ENCODE measurements at places on chromosomes 16 and 17.

DNA sequence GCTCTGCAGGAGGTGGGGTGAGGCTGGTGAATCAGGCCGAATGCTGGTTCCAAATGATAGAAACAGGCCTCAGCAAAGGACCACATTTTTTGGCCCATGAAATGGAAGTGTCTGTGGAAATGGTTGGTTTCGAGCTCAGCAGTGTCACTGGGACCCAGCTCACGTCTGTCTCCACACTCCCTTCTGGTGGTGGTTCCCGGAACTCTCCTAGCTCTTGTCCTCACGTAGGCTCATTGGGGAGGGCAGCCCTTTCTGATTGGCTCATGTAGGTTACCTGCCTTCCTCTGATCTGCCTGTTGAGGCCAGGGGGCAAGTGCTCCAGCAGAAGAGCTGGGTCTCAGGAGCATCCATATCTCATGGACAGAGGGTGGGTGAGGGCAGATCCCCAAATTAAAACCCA lies 4.0 kb downstream of the ALG1 start:
- DNase-seq, result no peak

DNA sequence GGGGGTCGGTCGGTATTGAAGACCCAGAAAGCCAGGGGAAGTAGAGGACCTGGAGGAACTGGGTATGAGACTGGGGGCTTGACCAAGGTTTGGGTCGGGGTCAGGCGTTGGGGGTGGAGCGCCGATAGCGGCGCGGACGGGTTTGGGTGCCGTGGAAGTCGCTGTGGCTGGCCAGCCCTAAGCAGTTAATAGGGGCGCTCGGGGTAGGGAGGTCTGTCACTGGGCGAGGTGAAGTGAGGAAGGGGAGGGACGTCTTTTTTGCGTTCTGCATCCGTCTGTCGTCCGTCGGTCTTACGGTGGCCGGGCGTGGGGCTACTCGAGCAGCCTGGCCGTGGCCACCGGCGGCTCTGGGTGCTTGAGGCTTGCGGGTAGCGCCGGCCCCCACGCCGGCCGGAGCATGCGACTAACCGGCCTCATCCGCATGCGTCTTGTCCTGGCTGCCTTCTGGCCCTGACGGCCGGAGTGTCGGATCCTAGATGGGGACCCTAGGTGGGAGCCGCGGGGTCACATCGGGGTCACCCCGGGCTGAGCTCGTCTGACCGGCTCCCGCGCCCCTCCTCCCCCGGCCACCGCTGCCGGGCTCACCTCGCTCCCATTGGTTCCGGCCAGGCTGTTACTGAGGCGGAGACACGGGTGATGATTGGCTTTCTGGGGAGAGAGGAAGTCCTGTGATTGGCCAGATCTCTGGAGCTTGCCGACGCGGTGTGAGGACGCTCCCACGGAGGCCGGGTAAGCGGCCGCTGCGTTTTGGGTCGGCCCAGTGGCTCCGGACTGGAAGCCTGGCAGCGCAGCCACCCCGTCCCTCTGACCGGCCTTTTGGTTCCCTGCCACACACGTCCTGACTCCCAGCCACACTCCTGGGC lies 10.3 kb upstream of the TMEM88 start:
- DNase-seq, result no peak

DNA sequence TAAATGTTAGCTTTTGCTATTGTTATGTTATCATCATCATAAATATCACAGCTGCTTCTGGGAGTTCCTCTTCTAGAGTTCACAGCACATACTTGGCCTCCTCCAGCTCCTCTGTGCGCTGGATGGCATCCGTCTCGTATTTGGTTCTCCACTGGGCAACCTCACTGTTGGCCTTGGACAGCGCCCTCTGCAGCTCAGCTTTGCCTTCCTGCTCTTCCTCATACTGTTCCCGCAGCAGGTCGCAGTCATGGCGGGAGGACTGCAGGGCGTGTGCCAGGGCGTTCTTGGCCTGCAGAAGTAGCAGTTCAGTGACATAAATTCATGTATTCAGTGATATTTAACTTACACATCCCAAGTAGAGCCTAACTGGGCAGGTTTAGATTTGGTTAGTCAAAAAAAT lies 23.4 kb downstream of the MYH8 start:
- DNase-seq, result no peak

DNA sequence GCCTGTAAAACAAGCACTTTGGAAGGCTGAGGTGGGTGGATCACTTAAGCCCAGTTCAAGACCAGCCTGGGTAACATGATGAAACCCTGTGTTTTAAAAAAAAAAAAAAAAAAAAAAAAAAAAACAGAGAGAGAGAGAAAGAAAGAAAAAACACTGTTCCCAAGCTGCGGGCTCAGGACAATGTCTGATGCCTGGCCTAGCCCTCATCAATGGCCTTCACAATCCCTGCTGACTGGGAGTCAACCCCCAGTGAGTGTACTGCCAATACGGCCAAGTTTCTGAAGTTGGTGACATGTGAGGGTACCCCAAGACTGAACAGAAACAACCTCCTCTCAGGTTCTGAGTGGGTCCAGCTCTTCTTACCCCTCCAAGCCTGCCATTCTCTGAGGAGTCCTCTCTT lies 116.5 kb downstream of the ZNF778 start:
- no peak for DNase-seq

DNA sequence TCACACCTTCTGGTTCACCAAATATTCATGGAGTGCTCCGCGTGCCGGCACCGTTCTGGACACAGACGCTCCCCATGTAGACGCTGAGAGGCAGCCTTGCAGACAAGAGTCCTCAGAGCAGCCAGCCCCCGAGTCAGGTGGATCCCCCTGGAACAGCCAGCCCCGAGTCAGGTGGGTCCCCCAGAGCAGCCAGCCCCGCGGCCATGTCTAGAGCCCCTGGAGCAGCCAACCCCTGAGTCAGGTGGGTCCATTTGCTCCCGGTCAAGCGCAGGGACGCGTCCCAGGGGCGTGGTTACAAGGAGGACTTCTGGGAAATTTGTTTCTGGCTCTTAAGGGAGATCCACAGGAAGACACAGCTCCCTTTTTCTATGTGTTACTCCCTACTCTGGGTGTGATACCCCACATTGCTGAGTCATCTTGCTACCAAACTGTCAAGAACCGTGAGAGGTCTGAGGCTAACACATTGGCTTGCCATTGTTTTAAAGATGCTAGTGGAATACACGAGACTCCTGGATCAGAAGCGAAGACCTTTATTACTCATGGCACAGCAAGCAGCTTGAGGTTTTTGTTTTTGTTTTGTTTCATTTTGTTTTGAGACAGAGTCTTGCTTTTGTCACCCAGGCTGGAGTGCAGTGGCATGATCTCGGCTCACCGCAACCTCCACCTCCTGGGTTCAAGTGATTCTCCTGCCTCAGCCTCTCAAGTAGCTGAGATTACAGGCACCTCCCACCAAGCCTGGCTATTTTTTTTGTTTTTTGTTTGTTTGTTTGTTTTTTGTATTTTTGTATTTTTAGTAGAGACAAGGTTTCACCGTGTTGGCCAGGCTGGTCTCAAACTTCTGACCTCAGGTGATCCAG lies 43.3 kb upstream of the CBFA2T3 start:
- DNase-seq, result no peak

DNA sequence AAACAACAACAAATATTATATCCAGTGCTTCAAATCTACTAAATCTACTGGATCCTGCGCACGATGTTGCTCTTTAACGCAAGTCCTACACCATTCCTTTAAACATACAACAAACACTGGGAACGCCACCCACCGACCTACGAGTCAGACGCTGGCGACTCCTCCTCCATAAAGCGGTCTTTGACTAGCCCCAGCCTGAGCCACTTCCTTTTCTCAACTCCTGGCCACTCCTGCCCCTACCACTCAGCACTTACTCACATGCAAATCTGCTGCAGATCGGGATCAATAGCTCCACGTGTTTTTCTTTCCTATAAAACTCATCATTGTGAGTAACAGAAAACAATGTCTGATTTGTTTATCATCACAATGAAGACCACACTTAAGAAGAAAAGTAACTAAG lies 32.8 kb upstream of the MNT start:
- no peak for DNase-seq

DNA sequence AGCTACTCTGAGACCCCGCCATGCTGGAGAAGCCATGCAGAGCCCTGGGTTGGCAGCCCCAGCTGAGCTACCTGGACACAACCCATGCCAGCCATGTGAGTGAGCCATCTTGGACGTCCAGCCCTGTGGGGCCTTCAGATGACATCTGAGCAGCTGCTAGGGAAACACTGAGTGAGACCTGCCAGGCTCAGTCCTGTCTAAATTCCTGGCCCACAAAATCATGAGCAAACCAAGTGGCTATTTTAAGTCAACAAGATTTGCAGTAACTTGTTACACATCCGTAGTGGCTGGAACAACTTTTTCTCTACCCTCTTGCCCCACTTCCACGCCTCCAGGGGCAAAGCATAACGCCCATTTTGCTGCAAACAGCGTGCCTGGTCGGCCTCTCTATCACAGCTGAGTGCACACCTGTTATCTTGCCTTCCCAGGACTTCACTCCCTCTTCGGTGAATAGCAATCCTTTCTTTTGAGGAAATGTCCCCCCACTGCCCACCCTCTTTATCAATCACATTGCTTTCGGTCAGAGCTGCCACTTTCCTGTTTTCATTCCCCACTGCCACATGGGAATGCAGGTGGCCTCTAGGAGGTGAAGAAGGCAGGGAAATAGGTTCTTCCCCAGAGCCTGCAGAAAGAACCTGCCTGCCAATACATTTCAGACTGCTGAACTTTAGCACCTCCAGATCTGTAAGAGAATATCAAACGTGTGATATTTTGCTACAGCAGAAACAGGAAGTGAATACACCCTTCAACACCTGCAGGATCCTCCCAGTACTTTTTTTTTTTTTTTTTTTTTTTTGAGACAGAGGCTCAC lies 7.4 kb upstream of the SCIMP start:
- DNase-seq, result no peak

DNA sequence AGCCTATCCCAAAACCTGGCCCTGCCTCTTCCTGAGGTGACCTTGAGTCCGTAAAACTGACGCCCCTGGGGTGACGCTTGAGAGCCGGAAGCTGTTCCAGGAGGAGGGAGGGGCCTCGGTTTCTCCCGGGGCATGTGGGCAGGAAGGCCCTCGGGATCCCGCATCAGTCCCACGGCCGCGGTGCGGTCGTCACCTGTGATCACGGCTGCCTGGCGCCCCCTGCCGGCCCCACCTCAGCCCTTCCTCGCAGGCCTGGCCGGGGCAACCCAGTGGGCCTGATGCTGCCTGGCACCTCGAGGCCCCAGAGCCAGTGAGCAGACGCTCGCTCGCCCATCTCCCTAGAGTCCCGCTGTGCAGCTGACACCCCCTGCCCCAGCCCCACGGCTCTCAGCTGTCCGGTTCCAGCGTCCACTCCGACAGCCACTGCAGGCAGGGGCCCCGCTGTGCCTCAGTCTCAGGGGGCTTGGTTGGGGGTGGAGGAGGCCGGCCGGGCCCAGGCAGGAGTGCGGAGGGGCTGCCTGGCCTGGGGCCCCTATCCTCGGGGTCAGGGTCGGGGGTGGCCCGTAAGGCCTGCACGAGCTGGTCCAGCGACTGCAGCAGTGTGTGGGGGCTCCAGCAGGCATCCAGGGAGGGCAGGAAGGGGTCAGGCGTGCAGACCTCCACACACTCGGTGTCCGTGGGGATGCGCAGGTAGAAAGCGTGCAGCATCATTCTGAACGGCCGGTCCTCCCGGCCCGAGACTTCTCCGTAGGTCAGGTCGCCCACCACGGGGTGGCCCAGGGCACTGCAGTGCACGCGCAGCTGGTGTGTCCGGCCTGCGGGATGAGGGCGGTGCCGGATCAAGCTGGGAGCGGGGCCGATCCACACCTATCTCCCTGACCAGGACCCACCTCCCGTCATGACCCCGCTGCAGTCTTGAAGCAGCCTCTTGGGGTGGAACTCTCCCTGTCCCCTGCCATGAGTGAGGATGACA lies 2.3 kb downstream of the RPUSD1 start:
- peak; percentile 77 for DNase-seq

- no peak for DNase-seq
Measured at GRCh38 chr17:880443-881269, 98.5 kb downstream of the MRM3 start.
